CD4-positive, CD25-positive, alpha-beta regulatory T cell (primary cell): ENCODE measurements at places on chromosomes 1 and 21. TPM values are rescaled to one million over a fixed set of nuclear protein-coding genes. Genes with fewer than 3 reads are reported as not detected.

Gene ZNF593OS
- not detected for total RNA-seq

Gene DRAM2
- 37.2 TPM for total RNA-seq

Gene MSH4
- total RNA-seq = 0.22 TPM

Gene EPHA10
- not detected for total RNA-seq

Gene KLHL20
- total RNA-seq = 27.9 TPM

Gene NUDT4B
- total RNA-seq = not detected

Gene ETV3L
- total RNA-seq = not detected

Gene ALPL
- not detected for total RNA-seq

Gene ANXA9
- not detected for total RNA-seq

Gene ST6GALNAC5
- not detected for total RNA-seq

Gene NCAM2
- total RNA-seq = not detected

Gene SPRR2G
- not detected for total RNA-seq

Gene VCAM1
- not detected for total RNA-seq

Gene GGPS1
- 30.8 TPM for total RNA-seq

- no peaks in the 10 kb centered on the region for H3K36me3 ChIP-seq
- no peak overlapping the region for H3K4me3 ChIP-seq
- no peak for DNase-seq
Observed at GRCh38 chr21:45834026-45834715, 147.4 kb upstream of the COL6A1 start.

DNA sequence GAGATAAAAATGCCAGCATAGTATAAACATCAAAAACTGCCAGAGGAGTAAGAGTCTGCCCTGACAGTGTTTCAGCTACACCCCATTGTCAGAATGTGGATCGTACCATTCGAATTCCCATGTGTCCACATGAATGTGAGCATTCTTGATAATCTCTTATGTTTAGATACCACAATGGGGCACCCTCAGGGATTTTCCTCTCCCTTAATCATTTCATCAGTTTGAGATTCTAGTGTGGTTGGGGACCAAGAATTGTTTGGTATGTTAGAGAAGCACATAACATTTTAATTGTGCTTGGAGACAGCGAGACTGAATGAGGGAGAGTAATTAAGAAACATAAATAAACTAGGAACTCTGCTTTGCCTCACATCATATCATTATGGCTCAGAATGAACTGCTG is 120.2 kb downstream of the ZC3H11B start:
- no peaks in the 10 kb centered on the region for H3K27me3 ChIP-seq
- no peaks in the 10 kb centered on the region for H3K36me3 ChIP-seq
- no peak for DNase-seq
- no peaks in the 10 kb centered on the region for H3K4me1 ChIP-seq

- no peak overlapping the region for H3K4me3 ChIP-seq
- no peak overlapping the region for H3K27ac ChIP-seq
- peaks cover 7% of the 10 kb centered on the region for H3K27me3 ChIP-seq
- no peak for DNase-seq
Observed at GRCh38 chr1:115813727-115814126, 27.2 kb downstream of the NHLH2 start.

DNA sequence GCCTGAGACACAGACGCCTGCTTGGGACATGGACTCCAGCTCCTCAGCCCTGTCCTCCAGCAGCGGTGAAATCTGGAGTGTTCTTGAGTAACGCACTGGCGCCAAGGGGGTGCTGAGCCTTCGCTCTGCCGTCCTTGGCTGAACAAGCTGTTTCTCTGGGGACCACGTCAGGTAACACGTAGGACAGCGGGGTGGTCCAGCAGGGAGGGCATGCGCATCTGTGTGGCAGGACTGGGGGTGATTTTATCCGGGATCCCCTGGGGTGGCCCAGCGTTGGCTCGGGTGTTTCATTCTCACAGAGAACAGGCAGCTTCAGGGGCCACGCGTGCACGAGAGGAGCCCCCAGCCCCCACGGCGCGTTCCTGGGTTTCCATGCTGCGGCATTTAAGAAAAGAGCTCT is 61.2 kb downstream of the AGPAT3 start:
- H3K27me3 ChIP-seq = no peaks in the 10 kb centered on the region
- peaks cover 22% of the 10 kb centered on the region for H3K36me3 ChIP-seq
- peaks cover 15% of the 10 kb centered on the region for H3K4me1 ChIP-seq
- H3K4me3 ChIP-seq = no peak overlapping the region
- H3K27ac ChIP-seq = no peak overlapping the region
- DNase-seq = no peak

- peak overlapping the region; percentile 27 for H3K4me3 ChIP-seq
- H3K4me1 ChIP-seq = peaks cover 53% of the 10 kb centered on the region
- H3K27ac ChIP-seq = no peak overlapping the region
- peaks cover 32% of the 10 kb centered on the region for H3K36me3 ChIP-seq
- H3K27me3 ChIP-seq = no peaks in the 10 kb centered on the region
Observed at GRCh38 chr21:34132202-34132601, 58.8 kb downstream of the MRPS6 start.

DNA sequence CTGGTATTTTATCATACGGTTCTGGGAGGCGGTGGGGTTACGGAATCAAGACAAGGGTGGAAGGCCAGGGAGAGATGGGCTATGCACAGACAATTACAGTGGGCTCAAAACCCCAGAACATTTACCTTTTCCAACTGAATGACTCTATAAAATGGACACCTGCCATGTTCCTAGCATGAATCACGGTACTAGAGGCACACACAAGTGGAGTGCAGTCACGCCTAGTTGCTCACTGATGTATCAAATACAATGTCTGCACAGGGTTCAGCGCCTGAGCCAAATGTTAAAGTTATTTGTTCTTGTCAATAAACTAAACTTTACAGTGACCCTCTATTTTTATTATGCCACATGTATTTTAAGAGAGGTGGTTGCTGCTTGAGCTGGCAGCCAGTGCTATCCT is 121.4 kb downstream of the ATG4C start:
- DNase-seq = no peak
- H3K27me3 ChIP-seq = no peaks in the 10 kb centered on the region
- no peak overlapping the region for H3K4me3 ChIP-seq
- H3K36me3 ChIP-seq = no peaks in the 10 kb centered on the region
- no peak overlapping the region for H3K27ac ChIP-seq
- H3K4me1 ChIP-seq = no peaks in the 10 kb centered on the region

GRCh38 chr1:198910816-198911215 is 272.0 kb downstream of the PTPRC start:
- peaks cover 2% of the 10 kb centered on the region for H3K36me3 ChIP-seq
- DNase-seq = no peak
- H3K4me3 ChIP-seq = no peak overlapping the region
- H3K27me3 ChIP-seq = no peaks in the 10 kb centered on the region
- H3K4me1 ChIP-seq = no peaks in the 10 kb centered on the region

DNA sequence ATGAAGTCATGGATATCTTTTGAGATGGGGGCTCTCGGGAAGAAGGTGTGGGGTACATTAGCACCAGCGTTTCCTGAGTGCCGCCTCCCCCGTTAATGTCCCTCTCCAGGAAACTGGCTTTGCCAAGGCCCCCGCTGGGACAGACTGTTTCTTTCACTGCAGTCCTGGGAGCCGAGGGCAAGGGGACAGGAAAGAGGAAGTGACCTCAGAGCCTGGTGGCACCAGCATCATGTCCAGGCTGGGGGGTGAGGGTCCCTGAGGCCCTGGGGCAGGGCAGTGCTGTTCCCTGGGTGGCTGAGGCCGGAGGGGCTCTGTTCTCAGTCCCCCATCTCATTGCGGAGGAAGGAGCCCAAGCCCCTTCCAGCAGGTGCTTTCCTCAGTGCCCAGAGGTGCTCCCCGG is 5.8 kb downstream of the PFKL start:
- no peaks in the 10 kb centered on the region for H3K27me3 ChIP-seq
- no peak for DNase-seq
- no peak overlapping the region for H3K4me3 ChIP-seq
- H3K4me1 ChIP-seq = peaks cover 49% of the 10 kb centered on the region

- no peak overlapping the region for H3K4me3 ChIP-seq
- no peaks in the 10 kb centered on the region for H3K27me3 ChIP-seq
- no peak for DNase-seq
- H3K36me3 ChIP-seq = no peaks in the 10 kb centered on the region
- H3K27ac ChIP-seq = no peak overlapping the region
Observed at GRCh38 chr21:43337901-43338655, 88.9 kb downstream of the SIK1 start.

- no peaks in the 10 kb centered on the region for H3K36me3 ChIP-seq
- H3K4me3 ChIP-seq = no peak overlapping the region
- H3K27me3 ChIP-seq = no peaks in the 10 kb centered on the region
- no peak for DNase-seq
- no peak overlapping the region for H3K27ac ChIP-seq
Observed at GRCh38 chr1:35574125-35574654, 1.1 kb downstream of the TFAP2E start.

- DNase-seq = no peak
- H3K27ac ChIP-seq = no peak overlapping the region
- H3K27me3 ChIP-seq = no peaks in the 10 kb centered on the region
- no peaks in the 10 kb centered on the region for H3K36me3 ChIP-seq
Observed at GRCh38 chr21:13937236-13937635, 273.5 kb downstream of the LIPI start.

DNA sequence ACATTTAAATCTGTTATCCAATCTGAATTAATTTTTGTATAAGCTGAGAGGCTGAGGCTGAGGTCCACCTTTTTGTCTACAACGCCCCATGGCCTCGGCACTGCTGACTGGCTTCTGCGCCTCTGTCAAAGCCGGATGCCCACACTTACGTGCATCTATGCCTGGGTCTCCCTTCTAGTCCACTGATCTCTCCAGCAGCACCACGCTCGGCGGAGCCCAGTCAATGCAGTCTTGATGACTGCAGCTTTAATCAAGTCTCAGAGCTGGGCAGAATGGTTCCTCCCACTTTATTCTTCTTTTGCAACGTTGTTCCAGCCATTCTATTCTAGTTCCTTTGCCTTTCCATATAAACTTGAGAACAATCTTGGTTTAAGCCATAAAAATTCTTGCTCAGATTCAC is 9.4 kb downstream of the PRDM15 start:
- H3K4me1 ChIP-seq = no peaks in the 10 kb centered on the region
- no peaks in the 10 kb centered on the region for H3K36me3 ChIP-seq
- no peak overlapping the region for H3K4me3 ChIP-seq
- DNase-seq = no peak
- H3K27ac ChIP-seq = no peak overlapping the region

- peaks cover 2% of the 10 kb centered on the region for H3K27me3 ChIP-seq
- no peak for DNase-seq
- no peak overlapping the region for H3K27ac ChIP-seq
- no peaks in the 10 kb centered on the region for H3K4me1 ChIP-seq
Observed at GRCh38 chr1:160040476-160040875, 8.7 kb upstream of the PIGM start.

GRCh38 chr1:74247881-74248528 is 12.8 kb downstream of the TNNI3K start:
- no peaks in the 10 kb centered on the region for H3K27me3 ChIP-seq
- H3K4me3 ChIP-seq = no peak overlapping the region
- H3K4me1 ChIP-seq = no peaks in the 10 kb centered on the region

GRCh38 chr1:112111734-112112133 is 122.3 kb upstream of the KCND3 start:
- H3K27ac ChIP-seq = no peak overlapping the region
- no peak for DNase-seq
- no peaks in the 10 kb centered on the region for H3K4me1 ChIP-seq
- H3K36me3 ChIP-seq = no peaks in the 10 kb centered on the region
- H3K4me3 ChIP-seq = no peak overlapping the region

GRCh38 chr1:234434706-234435105 is 44.3 kb downstream of the TARBP1 start:
- H3K4me3 ChIP-seq = no peak overlapping the region
- no peaks in the 10 kb centered on the region for H3K27me3 ChIP-seq

GRCh38 chr21:33940164-33940880 is 24.7 kb upstream of the ATP5PO start:
- peak overlapping the region; percentile 96 for H3K27ac ChIP-seq
- H3K4me1 ChIP-seq = peaks cover 45% of the 10 kb centered on the region
- no peak for DNase-seq

DNA sequence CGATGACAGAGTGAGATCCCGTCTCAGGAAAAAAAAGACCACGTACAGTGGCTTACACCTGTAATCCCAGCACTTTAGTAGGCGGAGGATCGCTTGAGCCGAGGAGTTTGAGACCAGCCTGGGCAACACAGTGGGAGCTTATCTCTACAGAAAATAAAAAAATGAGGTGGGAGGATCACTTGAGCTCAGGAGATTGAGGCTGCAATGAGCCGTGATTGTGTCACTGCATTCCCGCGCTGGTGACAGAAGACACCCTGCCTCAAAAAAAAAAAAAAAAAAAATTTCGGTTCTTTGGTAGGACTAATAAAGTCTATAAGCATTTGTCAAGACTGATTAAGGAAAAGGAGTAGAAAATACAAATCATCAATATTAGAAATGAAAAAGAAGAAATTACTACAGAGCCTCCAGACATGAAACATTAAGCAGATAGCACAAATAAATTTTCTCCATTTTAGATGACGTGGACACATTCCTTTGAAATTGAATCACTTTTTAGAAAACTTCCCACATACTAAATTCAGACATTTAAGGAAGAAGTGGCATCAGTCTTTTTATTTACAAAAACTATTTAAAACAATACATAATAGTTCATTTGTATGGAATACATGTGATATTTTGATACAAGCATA is 30.4 kb downstream of the MORC3 start:
- H3K4me3 ChIP-seq = no peak overlapping the region
- H3K36me3 ChIP-seq = peaks cover 84% of the 10 kb centered on the region
- no peak for DNase-seq
- H3K27ac ChIP-seq = no peak overlapping the region

DNA sequence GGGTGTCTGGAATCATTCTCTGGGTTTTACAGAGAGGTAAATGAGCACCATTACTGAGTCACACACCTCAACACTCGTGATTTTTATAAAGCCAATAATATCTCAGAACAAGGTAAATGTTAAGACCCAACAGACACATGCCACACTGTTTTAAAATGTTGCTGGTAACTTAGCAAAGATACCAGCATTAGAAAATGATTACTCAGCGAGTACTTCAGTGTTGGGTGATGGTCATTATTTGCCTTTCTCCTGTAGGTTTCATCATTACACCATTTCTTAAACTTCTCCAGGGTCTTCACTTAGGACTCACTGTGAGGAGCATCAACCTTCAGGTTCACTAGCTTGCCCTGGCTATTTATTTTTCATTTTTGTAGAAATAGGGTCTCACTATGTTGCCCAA is 6.9 kb upstream of the C4BPB start:
- DNase-seq = no peak
- no peak overlapping the region for H3K4me3 ChIP-seq
- no peak overlapping the region for H3K27ac ChIP-seq
- no peaks in the 10 kb centered on the region for H3K36me3 ChIP-seq
- H3K27me3 ChIP-seq = peaks cover 36% of the 10 kb centered on the region

DNA sequence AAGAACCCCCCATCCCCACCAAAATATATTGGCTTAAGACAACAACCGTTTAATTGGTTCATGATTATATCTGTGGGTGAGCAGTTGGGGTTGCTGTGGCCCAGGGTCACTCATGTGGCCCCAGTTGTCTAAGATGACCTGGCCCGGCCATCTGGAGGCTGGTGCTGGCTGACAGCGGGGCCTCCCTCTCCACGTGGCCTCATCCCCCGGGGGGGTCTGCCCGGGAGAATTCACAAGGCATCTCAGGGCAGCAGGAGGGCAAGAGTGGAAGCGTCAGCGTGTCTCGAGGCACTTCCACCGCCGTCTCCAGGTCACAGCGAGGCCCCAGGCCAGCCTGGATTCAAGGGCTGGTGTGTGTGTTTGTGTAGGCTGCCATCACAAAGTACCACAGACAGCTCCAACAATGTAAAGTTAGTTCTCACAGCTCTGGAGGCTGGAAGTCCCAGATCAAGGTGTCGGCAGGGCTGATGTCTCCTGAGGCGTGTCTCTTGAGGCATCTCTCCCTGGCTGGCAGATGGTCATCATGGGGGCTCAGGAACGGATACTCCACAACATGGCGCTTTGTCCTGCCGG is 11.0 kb upstream of the UTS2 start:
- no peak for DNase-seq
- H3K27ac ChIP-seq = no peak overlapping the region
- H3K36me3 ChIP-seq = peaks cover 5% of the 10 kb centered on the region
- no peak overlapping the region for H3K4me3 ChIP-seq
- H3K27me3 ChIP-seq = no peaks in the 10 kb centered on the region
- H3K4me1 ChIP-seq = no peaks in the 10 kb centered on the region
